ENCODE measurements at places on chromosomes 2 and 18. TPM values are rescaled to one million over a fixed set of nuclear protein-coding genes. Genes with fewer than 3 reads are reported as not detected.

DNA sequence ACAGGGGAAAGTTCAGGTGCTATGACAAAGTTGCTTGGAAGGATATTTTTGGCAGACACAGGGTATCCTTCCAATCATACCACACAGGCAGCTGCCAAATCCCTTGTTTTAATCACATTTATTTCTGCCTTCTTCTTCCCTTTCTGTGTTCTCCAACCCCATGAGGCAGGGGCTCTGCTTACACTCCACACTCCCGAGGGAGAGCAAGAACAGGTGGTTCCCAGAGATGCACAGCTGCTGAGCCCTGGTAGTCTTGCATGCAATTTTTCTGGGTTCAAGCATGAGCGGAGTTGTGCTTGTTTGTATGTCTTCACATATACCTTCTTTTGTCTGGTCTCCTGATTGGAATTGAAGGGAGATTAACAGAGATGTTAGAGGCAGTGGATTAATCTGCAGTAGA is 251.7 kb upstream of the ST6GAL2 start:
- no peak overlapping the region for H3K27ac ChIP-seq
- H3K36me3 ChIP-seq = no peaks in the 10 kb centered on the region
- no peaks in the 10 kb centered on the region for H3K27me3 ChIP-seq

Gene WDR7
- total RNA-seq = 24.5 TPM

GRCh38 chr2:45769056-45769455 is 117.6 kb downstream of the PRKCE start:
- DNase-seq = no peak
- no peaks in the 10 kb centered on the region for H3K27me3 ChIP-seq
- no peak overlapping the region for H3K4me3 ChIP-seq
- H3K4me1 ChIP-seq = peaks cover 15% of the 10 kb centered on the region

- no peak overlapping the region for H3K27ac ChIP-seq
- peaks cover 25% of the 10 kb centered on the region for H3K36me3 ChIP-seq
- no peaks in the 10 kb centered on the region for H3K27me3 ChIP-seq
- no peak overlapping the region for H3K4me3 ChIP-seq
Measured at GRCh38 chr2:25805987-25806386, 72.3 kb downstream of the ASXL2 start.

Gene RGPD4
- not detected for total RNA-seq

Gene RNF149
- total RNA-seq = 68.4 TPM

Gene INHA
- total RNA-seq = 704 TPM

Gene COL3A1
- 231 TPM for total RNA-seq

DNA sequence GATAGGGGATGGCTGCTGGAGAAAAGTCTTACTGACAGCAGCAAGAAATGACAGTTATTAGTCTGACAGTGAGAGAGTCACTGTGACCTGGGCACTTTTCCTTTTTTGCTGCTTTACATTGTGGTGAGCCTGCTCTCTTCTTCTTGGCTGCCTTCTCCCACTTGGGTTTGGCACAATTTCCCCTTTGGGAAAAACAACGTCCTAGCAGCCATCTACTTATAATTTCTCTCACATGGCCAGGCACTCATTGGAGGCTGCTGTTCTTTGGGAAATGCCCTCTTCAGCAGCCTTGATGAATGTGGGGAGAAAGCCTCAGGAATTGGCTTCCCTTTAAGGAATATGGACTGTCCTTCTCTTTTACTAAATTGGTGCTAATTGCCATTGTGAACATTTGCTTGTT is 60.4 kb upstream of the SLC1A4 start:
- H3K27ac ChIP-seq = no peak overlapping the region
- no peaks in the 10 kb centered on the region for H3K27me3 ChIP-seq
- H3K4me1 ChIP-seq = no peaks in the 10 kb centered on the region
- no peaks in the 10 kb centered on the region for H3K36me3 ChIP-seq
- H3K4me3 ChIP-seq = no peak overlapping the region

DNA sequence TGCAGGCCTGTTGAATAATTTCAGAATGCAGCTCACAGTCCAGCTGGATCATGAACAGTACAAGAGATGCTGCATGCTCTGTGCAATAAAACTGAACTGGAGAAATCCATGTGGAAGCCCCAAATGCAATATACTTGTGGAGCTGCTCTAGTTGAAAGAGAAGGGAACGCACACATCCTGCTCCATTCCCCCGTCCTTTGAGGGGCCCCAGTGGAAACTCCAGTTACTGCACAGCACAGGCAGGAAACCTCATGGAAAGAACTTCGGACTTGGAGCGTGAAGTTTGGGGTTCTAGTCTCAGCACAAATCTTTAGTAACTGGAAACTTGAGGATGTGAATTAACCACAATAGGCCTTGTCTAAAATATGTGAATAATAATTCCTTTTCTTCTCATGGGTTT is 73.2 kb downstream of the PLA2R1 start:
- H3K27me3 ChIP-seq = no peaks in the 10 kb centered on the region
- H3K4me1 ChIP-seq = no peaks in the 10 kb centered on the region
- H3K27ac ChIP-seq = no peak overlapping the region
- H3K4me3 ChIP-seq = no peak overlapping the region
- DNase-seq = no peak

- no peak for DNase-seq
- H3K27me3 ChIP-seq = no peaks in the 10 kb centered on the region
- peaks cover 70% of the 10 kb centered on the region for H3K36me3 ChIP-seq
- H3K4me3 ChIP-seq = no peak overlapping the region
Measured at GRCh38 chr2:96830044-96830562, 13.7 kb downstream of the ANKRD23 start.

- no peaks in the 10 kb centered on the region for H3K36me3 ChIP-seq
- no peak for DNase-seq
- no peaks in the 10 kb centered on the region for H3K27me3 ChIP-seq
- no peaks in the 10 kb centered on the region for H3K4me1 ChIP-seq
- no peak overlapping the region for H3K4me3 ChIP-seq
- no peak overlapping the region for H3K27ac ChIP-seq
Measured at GRCh38 chr2:40259900-40260299, 192.0 kb downstream of the SLC8A1 start.

DNA sequence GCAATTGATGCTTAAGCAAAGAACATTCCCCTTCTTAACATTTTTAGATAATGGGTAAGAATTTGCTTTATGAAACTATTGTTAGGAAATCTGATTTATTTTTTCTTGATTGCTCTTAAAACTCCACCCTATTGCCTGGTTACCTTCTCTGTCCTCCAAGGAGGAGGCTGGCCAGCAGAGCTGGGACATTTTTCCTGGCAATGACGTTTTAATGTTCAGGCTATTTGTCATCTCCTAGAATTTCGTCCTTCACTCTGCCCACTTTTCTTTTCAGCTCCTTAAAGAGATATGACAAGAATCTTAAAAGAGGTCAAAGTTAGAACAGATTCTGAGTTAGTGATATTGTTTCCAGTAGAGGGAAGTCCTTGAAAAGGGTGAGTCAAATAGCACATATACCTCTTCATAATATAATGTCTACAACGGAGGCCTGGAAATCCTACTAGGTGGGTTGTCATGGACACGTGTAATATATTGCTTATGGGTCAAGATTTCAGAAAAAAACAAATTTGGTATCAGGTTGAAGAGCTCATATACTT is 141.0 kb downstream of the CMPK2 start:
- H3K27ac ChIP-seq = no peak overlapping the region
- no peaks in the 10 kb centered on the region for H3K36me3 ChIP-seq
- H3K4me1 ChIP-seq = no peaks in the 10 kb centered on the region
- H3K4me3 ChIP-seq = no peak overlapping the region

- DNase-seq = peak; percentile 85
- no peak overlapping the region for H3K4me3 ChIP-seq
- H3K27ac ChIP-seq = no peak overlapping the region
- H3K36me3 ChIP-seq = no peaks in the 10 kb centered on the region
Measured at GRCh38 chr2:46650556-46651001, 171.2 kb downstream of the TMEM247 start.

GRCh38 chr2:112137516-112138158 is 548 bp upstream of the FBLN7 start:
- H3K27ac ChIP-seq = no peak overlapping the region
- no peak for DNase-seq
- H3K4me3 ChIP-seq = no peak overlapping the region
- H3K4me1 ChIP-seq = no peaks in the 10 kb centered on the region

GRCh38 chr18:77255426-77256105 is 5.9 kb downstream of the GALR1 start:
- no peak for DNase-seq
- no peak overlapping the region for H3K4me3 ChIP-seq
- peaks cover 12% of the 10 kb centered on the region for H3K27me3 ChIP-seq
- no peaks in the 10 kb centered on the region for H3K36me3 ChIP-seq
- no peaks in the 10 kb centered on the region for H3K4me1 ChIP-seq

DNA sequence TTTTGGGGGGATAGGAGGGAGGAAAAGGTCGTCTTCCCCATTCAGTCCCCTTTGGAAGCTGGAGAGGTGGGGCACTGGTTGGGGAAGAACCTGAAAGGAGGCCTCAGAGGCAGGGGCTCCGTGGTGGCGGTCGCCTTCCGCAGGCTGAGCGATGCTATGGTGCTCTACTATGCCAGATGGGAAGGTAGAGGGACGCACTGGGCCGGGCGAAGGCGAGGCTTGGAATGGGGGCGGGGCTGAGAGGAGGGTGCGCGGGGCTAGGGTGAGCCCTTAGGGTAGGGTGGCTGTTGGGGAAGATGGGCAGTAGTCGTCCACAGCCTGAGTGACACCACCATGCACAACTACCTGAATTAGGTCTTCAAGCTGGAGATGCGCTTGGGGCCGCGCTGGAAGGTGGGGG is 11.1 kb downstream of the ZAP70 start:
- no peak overlapping the region for H3K27ac ChIP-seq
- DNase-seq = no peak
- H3K27me3 ChIP-seq = peaks cover 6% of the 10 kb centered on the region
- no peaks in the 10 kb centered on the region for H3K4me1 ChIP-seq
- H3K4me3 ChIP-seq = no peak overlapping the region

Gene METAP1D
- total RNA-seq = 10.3 TPM

GRCh38 chr2:217757108-217757463 is 245.7 kb downstream of the TNS1 start:
- no peaks in the 10 kb centered on the region for H3K36me3 ChIP-seq
- no peaks in the 10 kb centered on the region for H3K27me3 ChIP-seq
- H3K27ac ChIP-seq = no peak overlapping the region
- no peak overlapping the region for H3K4me3 ChIP-seq
- no peak for DNase-seq

GRCh38 chr18:8998481-8999217 is 103.8 kb upstream of the NDUFV2 start:
- H3K27ac ChIP-seq = no peak overlapping the region
- no peaks in the 10 kb centered on the region for H3K36me3 ChIP-seq
- no peak for DNase-seq
- no peaks in the 10 kb centered on the region for H3K4me1 ChIP-seq

Gene COL4A3
- 15.5 TPM for total RNA-seq

Gene PIEZO2
- 4.1 TPM for total RNA-seq

Gene TMEM163
- 8.8 TPM for total RNA-seq

DNA sequence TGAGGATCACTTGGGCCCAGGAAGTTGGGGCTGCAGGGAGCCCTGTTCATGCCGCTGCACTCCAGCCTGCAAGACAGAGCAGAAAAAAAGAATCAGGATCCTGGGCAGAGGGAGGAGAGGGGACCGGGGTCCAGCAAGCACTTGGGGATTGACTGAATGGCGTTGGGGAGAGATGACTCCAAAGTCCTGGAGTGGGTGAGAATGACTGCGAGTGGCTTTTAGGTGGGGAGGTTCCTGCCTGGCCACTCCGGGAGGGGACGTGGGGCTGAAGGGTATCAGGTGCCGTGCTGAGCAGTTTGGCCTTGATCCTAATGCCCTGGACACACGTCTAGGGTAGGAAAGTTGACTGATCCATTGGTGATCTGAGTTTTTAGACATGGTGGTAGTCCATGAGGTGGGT is 3.5 kb upstream of the NFATC1 start:
- peaks cover 4% of the 10 kb centered on the region for H3K4me1 ChIP-seq
- no peaks in the 10 kb centered on the region for H3K36me3 ChIP-seq
- DNase-seq = no peak
- no peak overlapping the region for H3K27ac ChIP-seq

DNA sequence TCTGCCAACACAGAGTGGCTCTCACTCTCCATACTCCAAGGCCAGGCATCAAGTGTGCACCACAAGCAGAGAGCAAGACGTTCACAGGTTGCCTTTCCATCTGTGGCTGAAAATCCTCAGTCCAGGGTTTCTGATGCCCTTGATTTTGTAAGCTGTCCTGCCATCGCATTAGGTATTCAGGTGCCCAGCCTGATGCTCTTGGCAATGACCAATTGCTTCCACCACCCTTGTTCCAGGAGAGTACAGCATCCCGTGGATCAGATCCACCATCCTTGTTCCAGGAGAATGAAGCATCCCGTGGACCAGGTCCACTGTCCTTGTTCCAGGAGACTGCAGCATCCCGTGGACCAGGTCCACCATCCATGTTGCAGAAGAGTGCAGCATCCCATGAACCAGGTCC is 133.4 kb upstream of the GPC1 start:
- no peak overlapping the region for H3K27ac ChIP-seq
- H3K27me3 ChIP-seq = no peaks in the 10 kb centered on the region
- no peaks in the 10 kb centered on the region for H3K4me1 ChIP-seq
- H3K36me3 ChIP-seq = no peaks in the 10 kb centered on the region
- H3K4me3 ChIP-seq = no peak overlapping the region

- no peaks in the 10 kb centered on the region for H3K36me3 ChIP-seq
- no peak for DNase-seq
- peaks cover 2% of the 10 kb centered on the region for H3K4me1 ChIP-seq
- no peaks in the 10 kb centered on the region for H3K27me3 ChIP-seq
- H3K4me3 ChIP-seq = no peak overlapping the region
Measured at GRCh38 chr2:75596784-75597183, 36.0 kb upstream of the EVA1A start.

DNA sequence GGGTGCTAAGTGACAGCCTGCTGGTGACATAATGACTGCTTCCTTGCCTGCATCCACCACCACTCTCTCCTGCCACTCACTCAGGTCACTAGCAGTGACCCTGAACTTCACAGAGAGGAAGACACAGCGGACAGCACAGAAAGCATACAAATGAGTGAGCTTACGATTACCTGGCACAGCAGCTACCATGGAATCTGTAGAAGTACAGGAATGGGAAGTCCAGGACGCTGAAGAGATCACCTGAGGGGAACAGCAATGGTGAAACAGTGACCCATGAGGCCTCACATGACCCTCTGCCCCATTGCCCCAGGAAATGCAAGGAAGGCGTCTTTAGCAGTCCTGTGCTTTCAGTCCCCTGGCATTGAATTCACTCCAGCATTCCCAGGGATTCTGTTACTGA is 96.7 kb upstream of the RIOK3 start:
- H3K36me3 ChIP-seq = no peaks in the 10 kb centered on the region
- H3K4me1 ChIP-seq = peaks cover 17% of the 10 kb centered on the region
- H3K27ac ChIP-seq = peak overlapping the region; percentile 7
- H3K27me3 ChIP-seq = no peaks in the 10 kb centered on the region
- H3K4me3 ChIP-seq = no peak overlapping the region

Gene FAM110C
- total RNA-seq = 7.8 TPM

Data from adrenal gland (tissue), 19 donors.